ENCODE measurements at places on chromosomes 4 and X.
A peak's percentile ranks its signal among the peaks of the same experiment; 100 is the strongest.

- no peak for DNase-seq
Measured at GRCh38 chrX:154402622-154403127, 4.5 kb downstream of the RPL10 start.

DNA sequence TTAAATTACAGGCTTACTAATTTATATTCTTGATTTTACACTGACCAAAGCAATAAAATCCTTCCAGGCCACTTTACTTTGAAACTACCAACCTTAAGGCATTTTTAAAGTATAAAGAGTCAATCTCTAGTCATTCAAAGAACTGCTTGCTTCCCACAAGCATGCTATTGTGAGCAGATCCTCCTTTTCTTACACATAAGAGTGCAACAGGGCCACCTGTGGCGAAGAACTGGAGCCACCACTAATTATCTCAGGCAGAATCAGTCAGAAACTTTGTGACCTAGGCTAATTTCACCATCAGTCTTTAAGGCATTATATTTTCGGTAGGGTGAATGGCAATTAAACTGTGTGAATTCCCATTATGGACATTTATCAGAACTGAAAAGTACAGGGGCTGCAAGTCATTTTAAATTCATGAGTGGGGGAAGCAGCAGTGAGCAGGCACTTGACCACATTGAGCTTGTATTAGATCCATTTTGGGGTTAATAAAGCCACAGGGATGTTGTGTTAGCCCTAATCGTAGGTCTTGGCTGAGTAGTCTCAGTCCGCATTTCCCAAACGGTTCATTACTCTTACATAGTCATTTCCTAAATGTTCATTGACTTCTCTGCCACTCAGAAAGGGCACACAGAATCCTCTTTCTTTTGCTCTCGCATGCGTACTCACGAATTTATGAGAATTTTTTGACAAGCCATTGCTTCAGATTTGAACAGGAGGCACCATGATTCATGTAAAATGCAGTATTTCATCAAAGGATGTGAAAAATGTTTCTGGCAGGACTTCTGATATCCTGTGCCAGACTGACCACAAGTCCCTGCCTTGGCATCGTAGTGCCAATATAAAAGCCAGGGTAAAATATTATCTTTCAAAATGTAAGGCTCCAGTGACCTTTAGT, 39.8 kb downstream of the NPY2R start:
- peak; percentile 1 for DNase-seq

DNA sequence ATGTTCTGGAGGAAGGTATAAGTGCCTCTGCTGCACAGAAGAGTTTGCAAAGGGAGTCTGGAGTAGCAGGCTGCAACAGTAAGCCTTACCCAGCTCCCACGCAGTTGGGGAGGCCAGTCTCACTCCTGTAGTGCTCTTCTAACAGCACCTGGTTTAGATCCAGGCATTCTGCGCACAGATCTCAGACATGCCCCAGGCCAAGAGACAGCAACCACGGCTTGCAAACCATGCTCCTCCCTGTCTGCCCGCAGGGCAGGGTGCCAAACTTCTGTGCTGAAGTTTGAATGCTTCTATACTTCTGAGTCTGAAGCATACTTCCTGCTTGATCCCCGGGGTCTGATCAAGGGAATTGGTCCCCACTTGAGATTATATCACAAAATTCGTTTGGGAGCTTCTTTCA, 106.3 kb downstream of the LINC00632 start:
- DNase-seq, result peak; percentile 42

DNA sequence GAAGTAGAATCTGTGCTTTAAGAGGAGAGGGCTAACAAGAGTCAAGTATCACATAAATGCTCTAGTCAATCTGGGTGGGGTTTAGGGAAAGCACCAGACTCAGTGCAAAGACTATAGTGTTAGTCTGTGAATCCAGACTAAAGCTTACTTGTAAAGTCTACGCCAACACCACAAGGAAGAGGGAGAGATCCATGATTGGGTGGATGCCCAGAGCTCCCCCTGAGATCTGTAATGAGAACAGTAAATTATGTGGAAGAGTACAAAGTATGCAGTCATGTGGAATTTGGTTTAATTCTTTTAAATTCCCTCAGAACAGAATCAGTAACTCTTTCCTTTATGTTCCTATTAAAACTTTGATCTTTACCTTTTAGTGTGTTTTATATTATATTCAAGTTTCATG, 354.7 kb upstream of the SPANXN4 start:
- no peak for DNase-seq

GRCh38 chr4:148800336-148800885, 358.2 kb upstream of the NR3C2 start:
- DNase-seq, result no peak

DNA sequence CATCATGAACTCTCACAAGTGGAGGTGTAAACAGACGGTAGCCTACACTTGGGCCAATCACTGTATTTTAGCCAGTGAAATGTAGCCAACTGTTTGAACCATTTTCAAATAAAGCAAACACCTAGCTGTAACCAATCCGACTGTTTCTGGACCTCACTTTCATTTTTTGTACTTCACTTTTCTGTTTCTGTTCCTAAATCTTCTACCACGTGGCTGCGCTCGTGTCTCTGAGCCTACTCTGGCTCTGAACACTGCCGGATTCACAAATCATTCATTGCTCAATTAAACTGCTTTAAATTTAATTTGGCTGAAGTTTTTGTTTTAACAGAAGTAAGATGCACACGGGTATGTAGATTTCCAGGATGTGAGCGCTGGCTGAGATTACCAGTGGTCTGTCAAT, 319.1 kb downstream of the RAPGEF2 start:
- no peak for DNase-seq

DNA sequence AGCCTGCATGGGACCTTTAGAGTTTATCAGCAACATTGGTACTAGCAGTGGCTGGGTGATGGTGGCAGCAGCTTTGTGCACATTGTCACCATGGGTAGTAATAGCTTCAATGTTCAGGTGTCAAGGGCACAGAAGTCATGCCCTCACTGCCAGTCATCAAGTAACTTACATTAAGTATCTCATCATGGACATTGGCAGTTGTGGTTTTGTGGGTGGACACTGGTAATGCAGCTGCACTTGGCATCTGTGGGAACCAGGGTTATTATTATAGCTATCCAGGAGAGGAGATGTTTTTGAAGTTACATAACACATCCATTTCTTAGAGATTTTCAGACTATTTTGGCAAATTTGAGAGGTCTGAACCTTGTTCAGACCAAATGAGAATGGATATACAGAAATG, 243.2 kb upstream of the NOCT start:
- no peak for DNase-seq

- no peak for DNase-seq
Measured at GRCh38 chr4:89538171-89538570, 230.6 kb upstream of the GPRIN3 start.

- DNase-seq, result peak; percentile 62
Measured at GRCh38 chr4:52572936-52573485, 86.1 kb downstream of the USP46 start.
